ENCODE measurements at places on chromosomes 3 and 15.
A peak's percentile ranks its signal among the peaks of the same experiment; 100 is the strongest.

DNA sequence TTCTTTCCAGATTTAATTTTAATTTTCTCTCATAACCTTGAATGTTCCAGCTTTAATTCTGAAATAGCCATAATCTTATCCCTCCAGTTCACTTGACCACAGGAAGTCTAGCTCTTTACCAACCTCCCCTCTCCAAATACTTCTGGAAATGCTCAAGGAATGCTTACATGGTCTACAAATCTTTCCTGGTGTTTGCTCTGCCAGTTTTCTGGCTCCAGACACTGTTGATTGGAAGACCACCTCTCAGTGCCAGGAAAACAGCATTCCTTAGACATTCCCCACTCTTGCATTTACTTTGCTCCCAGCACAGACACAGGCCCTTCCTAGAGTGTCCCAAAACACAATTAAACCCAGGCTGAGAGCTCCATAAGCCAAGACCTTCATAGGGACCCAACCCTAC lies 98.6 kb downstream of the MESD start:
- no peak overlapping the region for H3K4me3 ChIP-seq
- peaks cover 21% of the 10 kb centered on the region for H3K36me3 ChIP-seq
- no peaks in the 10 kb centered on the region for H3K4me1 ChIP-seq
- no peak for DNase-seq

- no peaks in the 10 kb centered on the region for H3K27me3 ChIP-seq
- H3K4me3 ChIP-seq, result no peak overlapping the region
- no peaks in the 10 kb centered on the region for H3K4me1 ChIP-seq
- H3K27ac ChIP-seq, result no peak overlapping the region
- H3K36me3 ChIP-seq, result no peaks in the 10 kb centered on the region
These were observed 111.2 kb downstream of the IL12A start for GRCh38 chr3:160099834-160100233.

DNA sequence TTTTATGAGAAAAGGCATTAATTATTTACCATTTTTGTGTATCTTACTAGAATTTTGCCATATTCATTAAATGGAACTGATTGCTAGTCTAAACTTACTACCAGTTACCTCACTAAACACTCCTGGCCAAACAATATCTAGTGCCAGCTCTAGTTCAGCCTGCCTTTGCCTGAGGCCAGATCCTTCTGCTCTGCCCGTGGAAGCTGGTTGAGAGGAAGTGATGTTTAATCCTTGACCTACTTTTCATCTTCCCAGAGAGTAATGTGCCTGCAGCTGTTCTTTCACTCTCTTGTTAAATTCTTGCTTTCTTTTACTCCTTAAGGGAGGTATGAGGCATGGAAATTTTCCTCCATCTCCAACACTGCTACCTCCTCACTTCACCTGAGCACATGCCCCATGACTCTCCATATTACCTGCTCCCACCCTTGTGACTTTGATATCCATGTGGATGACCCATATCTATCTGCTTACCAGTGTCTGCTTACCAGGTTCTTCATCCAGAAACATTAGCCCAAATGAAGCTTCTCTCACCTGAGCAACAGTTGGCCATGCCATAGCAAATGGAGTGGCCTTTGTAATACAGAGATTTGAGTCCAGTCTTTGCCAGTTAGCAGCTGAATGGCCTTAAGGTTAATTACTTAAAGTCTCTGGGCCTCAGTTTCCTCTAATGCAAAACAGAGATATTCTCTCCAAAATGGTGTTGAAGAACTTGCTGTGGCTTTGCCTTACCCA lies 53.4 kb downstream of the UBE2E1 start:
- no peak overlapping the region for H3K4me3 ChIP-seq
- no peak for DNase-seq
- peaks cover 48% of the 10 kb centered on the region for H3K4me1 ChIP-seq
- no peaks in the 10 kb centered on the region for H3K27me3 ChIP-seq
- no peak overlapping the region for H3K27ac ChIP-seq

DNA sequence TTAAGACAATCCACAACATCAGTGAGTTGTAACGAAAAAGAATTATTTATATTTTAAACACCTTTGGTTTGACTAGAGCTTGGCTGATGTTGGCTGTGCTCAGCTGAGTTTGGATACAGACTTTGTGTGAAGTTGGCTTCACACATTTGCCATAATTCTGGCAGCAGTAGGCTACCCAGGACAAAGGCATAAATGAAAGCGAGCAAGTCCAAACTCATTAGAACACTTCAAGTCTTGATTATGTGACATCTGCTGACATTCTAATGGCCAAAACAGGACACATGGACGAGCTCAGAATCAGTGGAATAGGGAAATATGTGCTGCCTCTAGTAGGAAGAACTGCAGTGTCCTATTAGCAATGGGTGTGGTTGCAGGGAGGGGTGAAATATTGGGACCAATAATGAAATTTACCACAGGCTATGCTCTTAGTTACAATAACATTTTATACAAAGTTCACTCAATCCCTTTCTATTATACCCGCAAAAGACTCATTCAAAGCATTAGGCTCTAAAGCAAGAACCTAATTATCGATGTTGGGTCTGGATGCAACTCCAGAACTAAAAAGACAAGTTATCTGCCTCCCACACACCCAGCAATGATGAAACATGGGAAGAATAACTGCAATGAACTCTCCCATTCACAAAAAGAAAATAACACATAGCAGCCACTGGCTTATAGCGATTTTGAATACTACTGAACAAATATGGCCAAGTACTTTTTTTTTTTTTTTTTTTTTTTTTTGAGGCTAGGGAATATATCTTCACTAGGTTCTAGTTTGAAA lies 493.9 kb upstream of the RASGRP1 start:
- H3K4me3 ChIP-seq, result no peak overlapping the region
- DNase-seq, result no peak
- no peaks in the 10 kb centered on the region for H3K27me3 ChIP-seq
- H3K27ac ChIP-seq, result no peak overlapping the region

DNA sequence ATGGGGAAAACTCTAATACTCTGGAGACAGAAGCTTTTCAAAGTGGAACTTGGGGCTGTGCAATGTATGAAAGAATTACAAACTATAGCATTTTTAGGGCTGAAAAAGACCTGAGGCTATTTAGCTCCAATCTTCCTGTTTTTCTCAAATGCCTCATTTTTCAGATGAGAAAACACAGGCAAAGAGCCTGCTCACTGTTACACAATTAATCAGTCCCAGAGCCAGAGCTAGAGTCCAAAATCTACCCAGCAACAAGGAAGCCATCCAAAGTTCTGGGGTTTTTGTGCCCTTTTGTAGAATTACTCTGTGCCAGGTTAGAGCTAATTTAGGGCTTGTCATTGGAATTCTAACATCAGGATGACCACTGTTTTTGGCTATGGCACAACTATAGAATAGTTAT lies 45.5 kb downstream of the GPR149 start:
- no peak overlapping the region for H3K27ac ChIP-seq
- no peaks in the 10 kb centered on the region for H3K36me3 ChIP-seq
- DNase-seq, result no peak
- no peaks in the 10 kb centered on the region for H3K4me1 ChIP-seq
- H3K27me3 ChIP-seq, result no peaks in the 10 kb centered on the region

DNA sequence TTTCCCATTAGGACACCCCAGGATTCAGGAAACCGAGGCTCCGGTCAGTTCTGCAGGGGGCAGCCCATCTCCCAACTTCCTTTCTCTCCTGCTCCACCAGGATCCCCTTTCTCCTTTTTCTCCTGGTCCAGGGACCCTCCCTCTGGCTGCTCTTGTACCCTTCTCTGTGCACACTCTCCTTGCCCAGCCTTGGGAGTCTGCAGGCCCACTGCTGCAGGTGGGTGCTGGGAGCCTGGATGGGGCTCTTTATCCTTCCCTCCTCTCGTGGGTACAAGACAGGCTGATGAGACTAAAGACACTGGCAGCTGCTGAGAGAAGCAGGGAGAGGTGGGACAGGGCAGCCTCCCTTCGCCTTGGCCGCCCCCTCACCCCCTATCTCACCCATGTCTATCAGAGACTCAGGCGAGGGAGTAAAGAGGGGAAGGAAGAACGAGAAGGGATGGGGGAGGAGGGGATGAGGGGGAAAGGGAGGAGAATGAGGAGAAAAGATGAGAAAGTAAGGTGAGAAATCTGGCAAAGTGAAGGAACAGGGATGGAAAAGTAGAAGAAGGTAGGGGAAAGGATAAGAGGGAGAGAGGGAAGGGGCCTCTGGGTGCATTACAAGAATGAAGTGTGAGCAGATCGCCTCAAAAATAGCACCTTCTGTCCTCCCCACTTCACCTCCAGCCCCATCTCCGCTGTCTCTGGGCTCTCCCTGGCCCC lies 45.2 kb downstream of the ITGA11 start:
- DNase-seq, result peak; percentile 36
- no peaks in the 10 kb centered on the region for H3K4me1 ChIP-seq
- H3K27me3 ChIP-seq, result no peaks in the 10 kb centered on the region
- no peaks in the 10 kb centered on the region for H3K36me3 ChIP-seq

Data from upper lobe of right lung (tissue), 1 donor.